ENCODE measurements at places on chromosomes 4 and X. TPM values are rescaled to one million over a fixed set of nuclear protein-coding genes. Genes with fewer than 3 reads are reported as not detected.

- no peak overlapping the region for H3K4me3 ChIP-seq
- H3K27me3 ChIP-seq, result no peaks in the 10 kb centered on the region
- H3K36me3 ChIP-seq, result no peaks in the 10 kb centered on the region
- no peak overlapping the region for H3K27ac ChIP-seq
Observed at GRCh38 chr4:94472056-94472826, 20.5 kb downstream of the PDLIM5 start.

DNA sequence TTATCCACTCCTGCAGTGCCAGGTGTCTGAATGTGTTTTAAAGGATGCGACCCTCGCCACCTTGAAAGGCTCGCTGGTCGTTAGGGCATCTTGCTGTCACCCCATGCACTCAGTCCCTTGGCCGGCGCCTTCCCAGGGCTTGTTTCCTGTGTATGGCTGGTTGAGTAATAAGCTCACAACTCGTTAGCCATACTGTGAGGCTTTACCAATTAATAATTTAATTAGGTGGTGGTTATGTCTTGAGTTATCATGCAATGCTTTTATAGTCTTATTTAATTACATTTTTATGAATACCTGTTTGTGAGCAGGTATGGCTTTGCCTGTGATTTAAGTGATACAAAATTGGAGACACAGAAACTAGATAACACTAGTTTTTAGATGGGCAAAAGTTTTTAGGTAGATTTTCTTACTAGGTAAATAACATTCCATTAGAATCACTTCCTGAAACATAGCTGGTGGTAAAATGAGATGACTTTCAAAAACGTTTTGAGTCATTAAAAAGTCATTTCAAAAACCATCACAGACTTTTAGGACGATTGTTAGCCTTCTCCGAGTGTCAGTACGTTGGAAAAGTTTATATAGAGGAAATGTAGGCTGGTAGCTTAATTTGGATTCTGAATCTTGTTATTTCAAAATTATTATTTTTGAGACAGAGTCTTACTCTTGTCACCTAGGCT is 18.2 kb downstream of the PTTG2 start:
- H3K27me3 ChIP-seq, result no peaks in the 10 kb centered on the region
- no peaks in the 10 kb centered on the region for H3K36me3 ChIP-seq
- peak; percentile 12 for DNase-seq
- peaks cover 6% of the 10 kb centered on the region for H3K4me1 ChIP-seq
- no peak overlapping the region for H3K27ac ChIP-seq
- peak overlapping the region; percentile 68 for H3K4me3 ChIP-seq

Gene OPRPN
- not detected for total RNA-seq

GRCh38 chr4:54637325-54637724 is 20.4 kb upstream of the KIT start:
- no peak overlapping the region for H3K4me3 ChIP-seq
- H3K4me1 ChIP-seq, result no peaks in the 10 kb centered on the region
- H3K27ac ChIP-seq, result no peak overlapping the region
- H3K27me3 ChIP-seq, result no peaks in the 10 kb centered on the region
- H3K36me3 ChIP-seq, result no peaks in the 10 kb centered on the region

Gene SERPINA7
- total RNA-seq, result not detected

Gene PNMA6A
- 0.50 TPM for total RNA-seq

DNA sequence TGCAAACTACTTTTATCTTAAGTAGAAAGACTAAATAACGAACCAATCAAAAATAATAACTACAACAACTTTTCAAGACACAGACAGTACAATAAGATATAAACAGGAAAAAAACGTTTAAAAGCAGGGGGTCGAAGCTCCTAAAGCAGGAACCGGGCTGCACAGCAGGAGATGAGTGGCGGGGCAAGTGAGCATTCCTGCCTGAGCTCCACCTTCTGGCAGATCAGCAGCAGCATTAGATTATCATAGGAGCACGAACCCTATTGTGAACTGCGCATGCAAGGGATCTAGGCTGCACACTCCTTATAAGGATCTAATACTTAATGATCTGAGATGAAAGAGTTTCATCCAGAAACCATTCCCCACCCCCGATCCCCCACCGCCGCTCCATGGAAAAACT is 146.2 kb downstream of the TEX11 start:
- H3K4me1 ChIP-seq, result no peaks in the 10 kb centered on the region
- peaks cover 2% of the 10 kb centered on the region for H3K27me3 ChIP-seq
- H3K27ac ChIP-seq, result no peak overlapping the region
- DNase-seq, result no peak
- no peaks in the 10 kb centered on the region for H3K36me3 ChIP-seq

- H3K4me1 ChIP-seq, result no peaks in the 10 kb centered on the region
- DNase-seq, result no peak
- no peak overlapping the region for H3K27ac ChIP-seq
- H3K4me3 ChIP-seq, result no peak overlapping the region
- no peaks in the 10 kb centered on the region for H3K36me3 ChIP-seq
Observed at GRCh38 chr4:54173281-54173912, 55.7 kb upstream of the PDGFRA start.

- peaks cover 4% of the 10 kb centered on the region for H3K36me3 ChIP-seq
- H3K4me1 ChIP-seq, result no peaks in the 10 kb centered on the region
- H3K27me3 ChIP-seq, result no peaks in the 10 kb centered on the region
- no peak overlapping the region for H3K27ac ChIP-seq
- H3K4me3 ChIP-seq, result no peak overlapping the region
- DNase-seq, result no peak
Observed at GRCh38 chrX:41604766-41605543, 83.8 kb upstream of the GPR34 start.

GRCh38 chr4:18440527-18441202 is 419.1 kb upstream of the LCORL start:
- no peak overlapping the region for H3K4me3 ChIP-seq
- no peaks in the 10 kb centered on the region for H3K27me3 ChIP-seq
- no peaks in the 10 kb centered on the region for H3K36me3 ChIP-seq
- H3K27ac ChIP-seq, result no peak overlapping the region

Gene OTUD6A
- total RNA-seq, result not detected

Gene SSX2B
- total RNA-seq, result not detected

DNA sequence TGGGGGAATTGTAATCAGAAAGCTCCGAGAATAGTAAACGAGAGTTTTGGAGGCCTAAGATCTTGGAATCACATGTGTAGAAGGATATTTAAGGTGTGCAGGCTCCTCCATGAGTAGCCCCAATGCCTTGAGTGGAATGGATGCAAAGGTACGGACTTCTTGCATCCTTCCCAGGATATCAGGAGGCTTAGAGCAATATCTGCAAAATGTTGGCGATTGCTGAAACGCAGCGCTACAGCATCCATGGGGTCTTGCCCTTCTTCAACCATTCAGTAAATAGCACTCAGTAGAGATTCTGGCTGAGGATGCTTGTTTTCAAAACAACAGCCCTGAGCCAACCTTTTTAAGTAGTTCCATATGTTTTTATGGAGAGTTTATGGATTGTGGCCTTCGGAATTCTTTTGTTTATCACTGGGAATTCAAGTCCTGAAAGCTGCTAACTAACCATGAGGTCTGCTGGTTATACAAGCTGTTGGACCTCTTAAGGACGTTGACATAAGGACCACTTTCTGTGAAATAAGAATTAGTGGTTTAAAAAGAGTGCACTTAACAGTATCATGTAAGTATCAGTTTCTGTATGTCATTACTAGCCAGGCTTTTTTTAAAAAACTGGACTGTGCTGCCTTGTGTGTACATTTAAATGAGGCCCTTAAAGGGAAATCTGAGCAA is 228.8 kb upstream of the PGRMC2 start:
- H3K4me3 ChIP-seq, result no peak overlapping the region
- no peaks in the 10 kb centered on the region for H3K36me3 ChIP-seq
- no peak for DNase-seq
- no peaks in the 10 kb centered on the region for H3K4me1 ChIP-seq
- H3K27me3 ChIP-seq, result no peaks in the 10 kb centered on the region
- no peak overlapping the region for H3K27ac ChIP-seq

DNA sequence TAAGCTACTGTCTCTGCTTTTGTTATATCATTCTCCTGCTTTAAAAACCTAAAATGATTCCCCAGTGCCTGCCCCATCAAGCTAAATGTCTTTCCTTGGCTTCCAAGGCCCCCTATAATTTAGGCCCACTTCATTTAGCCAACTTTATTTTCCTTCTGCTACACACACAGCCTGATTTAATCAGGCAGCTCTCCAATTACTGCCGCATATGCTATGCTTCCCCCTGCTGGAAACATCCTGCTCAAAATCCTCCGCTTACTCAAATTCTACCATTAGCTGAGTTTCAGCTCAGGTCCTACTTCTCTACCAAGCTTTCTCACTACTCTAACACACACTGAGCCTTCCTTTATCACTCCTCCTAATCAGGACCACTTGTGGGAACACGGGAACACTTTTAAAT is 17.0 kb downstream of the LAMP2 start:
- no peak overlapping the region for H3K4me3 ChIP-seq
- H3K27me3 ChIP-seq, result no peaks in the 10 kb centered on the region
- peak; percentile 30 for DNase-seq
- H3K4me1 ChIP-seq, result peaks cover 9% of the 10 kb centered on the region

- H3K4me1 ChIP-seq, result no peaks in the 10 kb centered on the region
- H3K36me3 ChIP-seq, result no peaks in the 10 kb centered on the region
- no peak overlapping the region for H3K27ac ChIP-seq
- no peak for DNase-seq
- H3K27me3 ChIP-seq, result no peaks in the 10 kb centered on the region
Observed at GRCh38 chr4:19823781-19824180, 427.9 kb upstream of the SLIT2 start.

Gene HGFAC
- total RNA-seq, result not detected

DNA sequence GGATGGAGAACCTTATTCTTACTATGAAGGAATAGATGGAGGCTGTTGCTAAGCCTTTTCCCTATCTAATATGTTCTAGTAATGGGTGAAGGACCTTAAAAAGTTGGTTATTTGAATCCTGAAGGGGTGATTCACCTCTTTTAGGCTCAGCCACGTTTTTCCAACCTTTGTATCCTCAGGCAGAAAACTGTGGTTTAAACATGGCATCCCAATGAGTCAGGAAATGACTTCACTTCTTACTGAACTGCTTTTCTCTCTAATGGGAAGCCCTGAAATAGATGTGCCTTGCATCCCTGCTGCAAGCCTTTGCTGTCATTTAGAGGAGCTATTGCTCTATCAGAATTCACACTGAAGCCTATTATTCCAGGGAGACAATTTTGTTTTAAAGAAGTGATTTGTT is 191.0 kb upstream of the ARX start:
- DNase-seq, result no peak
- no peak overlapping the region for H3K27ac ChIP-seq
- H3K36me3 ChIP-seq, result no peaks in the 10 kb centered on the region
- H3K27me3 ChIP-seq, result no peaks in the 10 kb centered on the region
- no peak overlapping the region for H3K4me3 ChIP-seq

DNA sequence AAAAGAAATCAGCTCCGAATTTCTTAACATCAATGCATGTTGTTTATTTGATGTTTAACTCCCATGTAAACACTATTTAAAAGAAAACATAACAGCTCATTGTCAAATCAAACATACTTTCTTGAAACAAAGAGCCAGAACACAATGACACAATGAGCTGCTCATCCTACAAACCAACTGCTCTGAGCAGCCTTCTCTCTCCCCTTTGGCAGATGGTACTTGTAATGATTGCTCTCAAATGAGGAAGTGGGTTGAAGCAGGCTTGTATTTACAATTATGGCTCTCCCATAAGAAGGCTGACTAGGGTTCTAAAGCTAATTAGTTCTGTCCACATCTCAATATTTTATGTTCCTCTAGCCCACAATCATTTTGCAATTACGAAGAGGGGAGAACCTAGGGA is 637.8 kb upstream of the ADGRL3 start:
- no peak overlapping the region for H3K27ac ChIP-seq
- H3K27me3 ChIP-seq, result no peaks in the 10 kb centered on the region
- H3K36me3 ChIP-seq, result no peaks in the 10 kb centered on the region
- no peaks in the 10 kb centered on the region for H3K4me1 ChIP-seq

GRCh38 chr4:100827756-100828155 is 309.9 kb upstream of the EMCN start:
- H3K4me1 ChIP-seq, result no peaks in the 10 kb centered on the region
- no peaks in the 10 kb centered on the region for H3K36me3 ChIP-seq
- DNase-seq, result no peak
- no peak overlapping the region for H3K27ac ChIP-seq
- no peak overlapping the region for H3K4me3 ChIP-seq
- H3K27me3 ChIP-seq, result no peaks in the 10 kb centered on the region

DNA sequence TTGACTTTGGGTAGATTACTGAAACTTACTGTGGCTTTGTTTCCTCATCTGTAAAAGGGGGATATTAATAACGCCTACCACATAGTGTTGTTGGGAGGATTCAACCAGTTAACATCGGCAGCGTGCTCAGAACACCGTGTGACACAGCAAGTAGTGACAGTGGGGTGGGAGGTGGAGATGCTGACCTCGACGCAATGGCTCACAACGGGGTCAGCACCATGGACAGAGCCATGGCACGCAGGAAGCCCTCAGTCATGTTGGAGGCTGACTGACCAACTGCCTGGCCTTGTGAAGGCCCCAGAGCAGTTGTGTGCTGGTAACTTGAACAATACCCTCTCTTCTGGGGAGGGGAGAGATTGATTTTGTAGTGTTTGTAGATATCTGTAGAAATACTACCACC is 93.2 kb downstream of the WFS1 start:
- H3K27me3 ChIP-seq, result no peaks in the 10 kb centered on the region
- no peak for DNase-seq
- H3K4me3 ChIP-seq, result no peak overlapping the region
- no peaks in the 10 kb centered on the region for H3K4me1 ChIP-seq
- no peaks in the 10 kb centered on the region for H3K36me3 ChIP-seq

Gene NAP1L2
- 5.8 TPM for total RNA-seq

Gene SEC24D
- total RNA-seq, result 17.0 TPM

DNA sequence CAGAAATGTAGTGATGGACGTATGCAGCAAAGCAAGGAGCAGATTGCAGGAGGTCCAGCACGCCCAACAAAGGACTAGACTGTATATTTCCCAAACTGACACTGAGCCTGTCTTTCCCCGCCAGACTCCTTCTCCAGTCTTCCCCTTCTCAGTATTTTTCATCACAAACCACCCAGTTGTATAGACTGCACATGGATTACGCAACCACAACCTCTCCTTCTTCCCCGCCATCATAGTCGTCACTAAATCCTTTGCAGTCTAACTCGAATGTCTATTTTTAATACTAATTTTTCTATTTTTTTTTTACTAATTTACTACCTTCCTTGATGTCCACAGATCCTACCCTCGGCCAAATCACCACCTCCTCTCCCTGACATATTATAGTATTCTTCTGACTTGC is 105.4 kb downstream of the MTNR1A start:
- no peak overlapping the region for H3K27ac ChIP-seq
- H3K4me1 ChIP-seq, result no peaks in the 10 kb centered on the region
- H3K27me3 ChIP-seq, result no peaks in the 10 kb centered on the region
- no peak overlapping the region for H3K4me3 ChIP-seq
- H3K36me3 ChIP-seq, result no peaks in the 10 kb centered on the region

Gene DGKK
- not detected for total RNA-seq

Gene CENPU
- 4.0 TPM for total RNA-seq

Gene GAGE12C
- not detected for total RNA-seq

- no peaks in the 10 kb centered on the region for H3K36me3 ChIP-seq
- DNase-seq, result no peak
- H3K4me1 ChIP-seq, result no peaks in the 10 kb centered on the region
- H3K27ac ChIP-seq, result no peak overlapping the region
- H3K27me3 ChIP-seq, result no peaks in the 10 kb centered on the region
- no peak overlapping the region for H3K4me3 ChIP-seq
Observed at GRCh38 chrX:84907324-84907968, 96.2 kb upstream of the APOOL start.
